ENCODE measurements at places on chromosomes 6 and 20.

DNA sequence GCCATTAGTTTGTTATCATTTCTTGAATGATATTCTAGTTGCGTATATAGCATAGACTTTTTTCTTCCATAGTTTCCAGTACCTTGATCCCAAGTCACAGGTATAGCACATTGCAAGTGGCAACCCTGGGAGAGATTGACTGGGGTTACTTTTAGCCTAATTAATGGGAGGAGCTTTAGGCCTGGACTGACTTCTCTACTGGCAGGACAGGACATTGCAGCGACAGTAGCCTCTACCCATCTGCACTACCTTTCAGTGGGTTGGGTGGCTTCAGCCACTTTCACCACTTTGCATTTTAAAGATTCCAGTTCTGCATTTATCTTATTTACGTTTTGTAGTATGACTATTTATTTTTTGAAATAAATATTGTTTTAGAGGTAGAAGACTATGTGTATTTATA, 320.3 kb downstream of the RIMS1 start:
- H3K36me3 ChIP-seq: no peaks in the 10 kb centered on the region
- H3K27ac ChIP-seq: no peak overlapping the region
- H3K4me3 ChIP-seq: no peak overlapping the region
- no peaks in the 10 kb centered on the region for H3K27me3 ChIP-seq
- no peaks in the 10 kb centered on the region for H3K4me1 ChIP-seq

DNA sequence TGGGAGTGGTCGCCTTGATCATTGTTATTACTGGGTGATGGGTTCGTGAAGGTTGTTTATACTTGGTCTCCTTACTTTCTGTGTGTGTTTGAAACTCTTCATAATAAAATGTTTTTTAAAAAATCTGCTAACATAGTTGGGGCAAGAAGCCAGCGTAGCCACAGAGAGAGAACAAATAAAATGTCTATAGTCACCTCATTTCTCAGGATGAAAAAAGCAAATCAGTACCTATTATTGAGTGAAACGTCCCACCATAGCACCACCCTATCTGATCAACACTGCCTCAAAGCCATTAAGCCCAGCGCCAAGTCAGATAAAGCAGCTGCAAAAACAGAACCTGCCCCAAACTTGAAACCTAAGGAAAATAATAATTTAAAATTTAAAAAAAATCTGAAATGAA, 89.7 kb upstream of the TAB2 start:
- peaks cover 6% of the 10 kb centered on the region for H3K4me1 ChIP-seq
- H3K36me3 ChIP-seq: no peaks in the 10 kb centered on the region
- H3K27ac ChIP-seq: no peak overlapping the region
- no peaks in the 10 kb centered on the region for H3K27me3 ChIP-seq
- no peak overlapping the region for H3K4me3 ChIP-seq
- DNase-seq: no peak

GRCh38 chr6:30565772-30566171, 5.5 kb upstream of the ABCF1 start:
- no peaks in the 10 kb centered on the region for H3K27me3 ChIP-seq
- no peak for DNase-seq
- peaks cover 12% of the 10 kb centered on the region for H3K4me1 ChIP-seq
- H3K4me3 ChIP-seq: no peak overlapping the region
- H3K36me3 ChIP-seq: no peaks in the 10 kb centered on the region

- no peak for DNase-seq
- H3K4me1 ChIP-seq: no peaks in the 10 kb centered on the region
- no peaks in the 10 kb centered on the region for H3K27me3 ChIP-seq
- no peak overlapping the region for H3K4me3 ChIP-seq
- no peak overlapping the region for H3K27ac ChIP-seq
These were observed 80.7 kb upstream of the CCDC167 start for GRCh38 chr6:37580176-37580955.

DNA sequence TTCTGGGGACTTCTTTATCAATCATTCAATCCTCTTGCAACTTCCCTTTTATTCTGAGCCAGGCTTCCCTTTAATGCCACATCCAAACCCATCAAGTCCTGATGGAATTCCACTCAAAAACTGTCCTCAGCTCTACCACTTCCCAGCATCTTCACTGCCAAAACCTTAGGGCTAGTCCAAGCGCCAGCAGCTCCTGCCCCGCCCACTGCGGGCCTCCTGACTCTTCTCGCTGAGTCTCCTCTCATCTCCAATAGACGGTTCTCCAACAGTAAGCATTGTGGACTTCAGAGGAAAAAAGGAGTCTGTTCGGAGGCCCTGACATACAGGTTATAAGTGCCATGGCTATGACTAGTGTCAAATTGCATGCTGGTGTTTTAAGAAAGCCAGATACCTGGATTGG, 38.7 kb upstream of the CNKSR3 start:
- no peaks in the 10 kb centered on the region for H3K36me3 ChIP-seq
- H3K27ac ChIP-seq: no peak overlapping the region
- no peaks in the 10 kb centered on the region for H3K27me3 ChIP-seq

DNA sequence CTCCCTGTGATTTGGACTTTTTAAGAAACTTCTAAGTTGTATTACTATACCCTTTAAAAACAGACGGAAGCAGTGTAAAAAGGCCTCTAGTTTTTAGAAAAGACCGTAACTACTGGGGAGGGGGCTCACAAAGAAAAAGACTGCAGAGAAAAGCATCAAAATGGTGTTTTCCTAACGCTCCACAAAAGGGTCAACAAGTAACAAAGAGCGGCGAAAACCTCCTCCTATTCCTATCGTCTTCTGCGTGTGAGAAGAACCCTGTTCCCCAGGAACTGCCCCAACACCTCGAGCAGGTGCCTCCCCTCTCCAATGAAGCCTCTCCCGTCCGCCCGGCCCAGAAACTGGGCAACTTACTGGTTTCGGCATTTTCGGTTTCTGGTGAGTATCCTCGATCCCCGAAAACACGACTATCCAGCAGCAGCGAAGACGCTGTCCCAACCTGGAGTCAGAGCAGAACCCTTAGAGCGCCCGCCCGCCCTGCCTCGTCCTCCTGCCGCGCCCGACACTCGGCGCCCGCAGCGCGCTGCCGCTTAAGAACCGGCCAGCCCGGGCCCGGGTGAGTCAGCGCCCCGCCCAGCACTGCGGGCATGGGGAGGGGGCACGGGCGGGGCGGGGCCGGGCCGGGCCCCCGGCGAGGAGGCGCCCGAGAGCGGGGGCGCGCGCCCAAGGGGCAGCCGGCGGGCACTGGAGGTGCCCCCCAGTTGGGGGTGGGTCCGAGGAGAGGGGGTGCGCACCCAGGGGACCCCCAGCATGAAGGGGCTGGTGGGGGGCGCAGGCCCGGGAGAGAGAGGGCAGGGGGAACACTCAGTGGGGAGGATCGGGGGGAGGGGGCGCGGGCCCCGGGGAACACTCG, 1.2 kb downstream of the EZR start:
- H3K27ac ChIP-seq: peak overlapping the region; percentile 99
- H3K27me3 ChIP-seq: no peaks in the 10 kb centered on the region
- peak; percentile 89 for DNase-seq
- peaks cover 38% of the 10 kb centered on the region for H3K4me1 ChIP-seq

GRCh38 chr20:21640556-21640955, 64.9 kb upstream of the PAX1 start:
- no peaks in the 10 kb centered on the region for H3K36me3 ChIP-seq
- DNase-seq: no peak
- no peak overlapping the region for H3K4me3 ChIP-seq
- H3K4me1 ChIP-seq: no peaks in the 10 kb centered on the region

Measured in naive thymus-derived CD4-positive, alpha-beta T cell (primary cell).